Activated CD4-positive, alpha-beta memory T cell treated with anti-CD3 and anti-CD28 coated beads, Interleukin-2, amount 10 ng/mL, durations not matched to agents 7 days and 5 days (primary cell): ENCODE measurements at places on chromosomes 3 and 15.

- DNase-seq = no peak
Observed at GRCh38 chr15:41666353-41666920, 6.2 kb downstream of the MGA start.

DNA sequence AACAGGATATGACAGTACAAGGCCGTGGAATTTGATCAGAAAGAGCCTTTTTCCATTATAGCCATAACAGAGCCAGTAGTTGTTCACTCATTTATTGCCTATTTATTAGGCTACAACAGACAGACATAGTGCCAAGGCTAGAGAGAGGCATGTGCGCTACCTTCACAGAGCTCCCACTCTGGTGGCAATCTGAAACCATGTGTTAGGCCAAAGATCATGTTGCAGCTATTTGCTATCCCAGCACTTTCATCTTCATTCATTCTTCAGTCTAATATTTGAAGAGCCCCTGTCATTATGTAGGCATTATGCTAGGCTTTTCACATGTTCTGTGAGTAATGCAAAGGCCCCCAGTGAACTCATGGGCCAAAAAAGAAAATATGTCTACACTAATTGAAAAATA is 404.8 kb downstream of the IGSF11 start:
- no peak for DNase-seq

GRCh38 chr3:20097015-20097414 is 56.8 kb downstream of the KAT2B start:
- DNase-seq = no peak

GRCh38 chr3:157520485-157521150 is 17.4 kb upstream of the VEPH1 start:
- no peak for DNase-seq

GRCh38 chr3:126317029-126317996 is 39.9 kb downstream of the KLF15 start:
- no peak for DNase-seq

GRCh38 chr15:83082730-83083386 is 15.8 kb upstream of the BTBD1 start:
- no peak for DNase-seq

DNA sequence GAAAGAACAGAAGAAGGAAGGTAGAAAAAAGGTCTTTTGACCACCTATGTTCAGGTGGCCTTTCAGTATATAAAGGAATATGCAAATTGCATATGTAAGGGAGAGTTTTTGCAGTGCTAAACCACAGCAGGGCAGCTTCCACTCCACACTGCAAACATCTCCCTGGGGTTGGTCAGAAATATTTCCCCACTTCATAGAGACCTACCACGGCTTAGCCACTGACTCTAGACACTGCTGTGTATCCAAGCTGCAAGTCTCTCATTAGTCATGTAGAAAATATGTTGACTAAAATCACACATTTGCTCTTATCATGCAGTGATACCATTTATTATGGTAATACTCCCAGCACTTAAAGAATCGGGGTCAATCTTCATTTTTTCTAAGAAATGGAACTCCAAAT is 214.9 kb upstream of the NR2F2 start:
- DNase-seq = no peak

GRCh38 chr3:180048840-180049239 is 12.1 kb upstream of the PEX5L start:
- DNase-seq = no peak

GRCh38 chr3:115022835-115023398 is 124.2 kb downstream of the ZBTB20 start:
- DNase-seq = no peak

GRCh38 chr15:49831206-49831965 is 210.5 kb downstream of the DTWD1 start:
- no peak for DNase-seq

- no peak for DNase-seq
Observed at GRCh38 chr15:50083424-50084025, 35.5 kb downstream of the ATP8B4 start.

- no peak for DNase-seq
Observed at GRCh38 chr15:77416148-77416455, 3.8 kb downstream of the PEAK1 start.

DNA sequence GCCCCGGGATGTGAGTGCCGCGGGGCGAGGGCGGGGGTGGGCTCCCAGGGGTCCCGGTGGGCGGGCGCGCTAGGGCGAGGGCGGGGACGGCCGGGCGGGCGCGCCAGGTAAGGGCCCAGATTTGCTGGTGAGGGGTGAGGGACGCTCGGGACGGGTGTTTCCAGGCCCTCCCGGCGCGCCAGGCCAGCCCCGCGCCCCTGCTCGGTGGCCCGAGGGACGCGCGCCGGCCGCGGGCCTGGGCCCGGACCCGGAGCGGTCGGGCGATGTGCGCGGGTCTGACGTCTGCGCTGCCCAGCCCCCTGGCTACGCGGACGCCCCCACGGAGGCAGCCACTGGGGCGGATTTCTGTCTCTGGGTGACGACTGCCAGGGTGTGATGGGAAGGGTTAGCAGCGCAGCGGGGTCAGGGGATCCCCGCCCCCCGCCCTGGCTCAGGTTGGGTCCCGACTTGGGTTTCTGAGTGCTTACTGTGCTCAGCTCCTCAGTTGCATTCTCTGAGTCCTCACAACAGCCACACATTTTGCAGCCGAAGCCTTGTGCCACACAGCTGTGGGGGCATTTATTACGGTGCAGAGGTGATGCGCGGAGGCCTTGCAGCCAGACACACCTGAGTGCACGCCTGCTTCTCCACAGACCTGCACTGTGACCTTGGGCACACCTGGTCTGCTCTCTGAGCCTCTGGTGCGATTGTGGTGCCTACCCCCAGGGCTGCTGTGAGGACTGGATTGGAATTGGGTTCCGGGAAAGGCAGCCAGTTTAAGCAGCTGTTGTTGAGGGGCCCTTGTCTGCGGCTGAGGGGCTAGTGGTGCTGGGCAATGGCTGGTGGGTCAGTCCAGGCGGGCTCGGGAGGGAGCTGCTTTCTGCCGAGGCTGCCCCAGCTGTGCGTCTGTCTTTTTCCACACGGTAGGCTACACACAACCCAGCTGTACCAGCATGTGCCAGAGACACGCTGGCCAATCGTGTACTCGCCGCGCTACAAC is 523 bp downstream of the HDAC11 start:
- DNase-seq = peak; percentile 39

DNA sequence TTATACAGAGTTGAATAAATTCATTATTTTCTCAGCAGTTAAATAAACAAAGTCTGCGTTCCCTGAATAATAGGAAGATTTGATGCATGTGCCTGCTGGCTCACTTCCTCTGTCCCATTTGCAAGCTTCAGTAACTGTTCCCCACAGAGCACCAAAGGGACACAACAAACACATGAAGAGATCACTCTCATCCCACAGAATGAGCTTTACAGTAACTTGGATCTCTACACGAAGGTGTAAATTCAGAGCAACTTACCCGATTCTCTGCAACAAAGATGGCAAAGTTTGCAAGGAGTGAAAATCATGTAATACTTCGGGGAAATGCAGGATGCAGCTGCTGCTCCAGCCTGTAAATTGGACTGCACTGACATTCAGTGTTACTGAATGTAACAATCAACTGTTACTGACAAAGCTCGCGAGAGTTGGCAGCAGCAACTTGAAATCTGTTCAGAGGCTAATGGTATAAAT is at the start of gene BCHE:
Gene BCHE, minus strand, starts transcription at position 366 of the 468 bp plus-strand sequence. CDS start 6,390 bp downstream, outside the sequence.
- DNase-seq = no peak

DNA sequence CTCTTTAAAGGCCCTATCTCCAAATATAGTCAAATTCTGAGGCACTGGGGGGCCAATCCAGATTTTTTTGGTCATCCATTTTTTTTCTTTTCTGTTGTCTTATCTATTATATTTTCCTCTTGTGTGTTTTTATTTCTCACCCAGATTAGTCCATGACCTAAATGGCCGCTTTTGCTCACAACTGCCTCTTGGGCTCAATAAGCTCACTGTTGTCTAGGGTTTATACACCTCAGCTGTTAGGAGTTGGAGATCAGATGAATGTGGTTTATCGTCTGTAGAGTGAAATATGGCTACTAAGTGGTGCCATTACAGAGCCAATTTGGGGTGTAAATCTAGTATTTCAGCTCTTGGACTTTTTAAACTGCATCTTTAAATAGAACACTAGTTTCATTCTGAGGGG is 173.3 kb downstream of the GHSR start:
- DNase-seq = no peak

- DNase-seq = peak; percentile 21
Observed at GRCh38 chr15:66841953-66842681, 140.1 kb downstream of the SMAD6 start.

DNA sequence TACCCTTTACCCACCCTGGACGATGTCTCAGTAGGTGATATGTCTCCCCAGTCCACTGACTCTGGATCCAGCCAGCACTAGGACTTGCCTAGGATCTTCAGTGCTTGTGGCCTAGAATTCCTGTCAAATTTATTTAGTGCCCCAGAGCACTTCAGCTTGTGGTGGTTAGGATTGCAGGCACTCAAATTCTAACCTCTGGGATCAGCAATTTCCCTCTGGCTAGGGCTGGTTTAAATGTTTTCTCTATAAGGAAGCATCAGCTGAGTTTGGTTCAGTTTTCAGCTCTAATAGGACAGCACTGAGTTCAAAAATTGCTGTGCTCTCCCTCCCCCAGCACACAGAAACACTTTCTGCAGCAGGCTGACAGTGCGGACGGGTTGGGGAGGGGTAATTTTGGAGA is 8.1 kb downstream of the OR5H6 start:
- DNase-seq = no peak

GRCh38 chr3:31613654-31614053 is 80.9 kb downstream of the STT3B start:
- no peak for DNase-seq

GRCh38 chr3:145843561-145843960 is 317.4 kb downstream of the PLOD2 start:
- DNase-seq = no peak

- DNase-seq = no peak
Observed at GRCh38 chr3:122094125-122094524, 39.0 kb downstream of the CD86 start.

DNA sequence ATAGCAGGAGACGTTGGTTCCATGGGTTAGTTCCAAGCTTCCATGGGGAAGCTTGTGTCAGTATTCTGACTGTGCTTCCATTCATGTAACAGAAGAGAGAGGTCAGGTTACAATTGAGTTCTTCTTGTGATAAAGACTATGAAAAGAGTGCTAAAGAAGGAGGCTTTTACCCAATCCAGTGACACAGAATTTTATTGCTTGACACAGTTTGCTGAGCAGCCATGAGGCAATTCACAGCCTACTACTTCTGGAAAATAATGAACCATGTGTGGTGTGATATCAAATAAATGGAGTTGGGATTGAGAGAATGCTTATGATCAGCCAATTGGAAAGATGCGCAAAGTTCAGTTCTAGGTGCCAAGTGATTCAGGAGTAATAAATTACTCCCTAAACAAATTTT is 233.4 kb downstream of the LSAMP start:
- no peak for DNase-seq

DNA sequence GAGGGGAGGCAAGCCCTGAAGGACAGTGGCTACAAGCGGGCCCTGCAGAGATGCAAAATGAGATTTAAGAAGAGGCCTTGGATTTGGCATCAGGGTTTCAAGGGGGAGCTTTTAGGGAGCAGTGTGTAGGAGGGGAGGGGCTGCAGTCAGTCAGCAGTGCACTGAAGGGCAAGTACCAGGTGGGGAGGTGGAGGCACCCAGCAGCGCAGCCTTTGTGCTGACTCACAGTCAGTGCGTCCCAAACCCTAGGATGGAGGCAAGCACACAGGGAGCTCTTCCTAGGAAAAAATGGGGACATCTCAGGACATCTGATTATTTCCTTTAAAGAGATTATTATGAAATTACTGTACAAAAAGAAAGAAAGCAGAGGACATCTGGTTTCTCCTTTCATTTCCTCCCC is 80.0 kb downstream of the AAGAB start:
- DNase-seq = no peak

DNA sequence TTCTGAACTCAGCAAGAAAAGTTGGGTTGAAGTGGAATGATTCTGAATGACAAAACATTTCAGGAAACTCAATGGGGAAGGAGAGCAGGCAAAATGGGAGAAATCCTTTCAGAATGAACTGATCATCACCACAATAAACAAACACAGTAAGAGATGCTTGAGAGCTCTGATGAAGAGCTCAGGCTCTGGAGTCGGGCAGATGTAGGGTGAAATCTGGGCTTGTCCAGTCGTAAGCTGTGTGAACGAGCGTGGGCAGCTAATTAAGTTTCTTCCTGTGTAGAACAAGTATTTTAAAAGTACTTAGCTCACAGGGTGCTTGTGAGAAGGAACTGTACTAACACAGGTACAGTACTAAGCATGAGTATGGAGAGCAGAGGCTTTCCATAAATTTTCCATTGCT is 406.2 kb downstream of the FOXP1 start:
- no peak for DNase-seq

DNA sequence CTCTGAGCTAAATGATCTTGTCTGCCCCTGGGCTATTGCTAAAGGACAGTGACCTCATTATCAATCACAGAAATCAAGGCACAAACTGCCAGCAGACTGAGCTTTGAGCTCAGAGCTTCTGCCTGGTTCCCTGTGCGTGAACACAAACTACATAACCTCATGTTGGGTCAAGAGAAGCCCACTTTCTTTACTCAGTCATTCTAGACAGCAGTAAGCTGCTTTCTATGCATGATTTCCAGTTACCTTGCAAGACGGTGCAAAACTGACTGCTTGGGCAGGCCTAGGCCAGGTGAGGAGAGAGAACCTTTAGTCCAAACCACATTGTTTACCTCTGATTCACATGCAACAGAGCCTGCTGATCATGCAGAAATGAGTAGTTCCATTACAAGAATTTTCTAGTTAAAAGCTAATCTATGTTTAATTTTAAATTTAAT is 75.1 kb downstream of the ARRDC4 start:
- DNase-seq = no peak

DNA sequence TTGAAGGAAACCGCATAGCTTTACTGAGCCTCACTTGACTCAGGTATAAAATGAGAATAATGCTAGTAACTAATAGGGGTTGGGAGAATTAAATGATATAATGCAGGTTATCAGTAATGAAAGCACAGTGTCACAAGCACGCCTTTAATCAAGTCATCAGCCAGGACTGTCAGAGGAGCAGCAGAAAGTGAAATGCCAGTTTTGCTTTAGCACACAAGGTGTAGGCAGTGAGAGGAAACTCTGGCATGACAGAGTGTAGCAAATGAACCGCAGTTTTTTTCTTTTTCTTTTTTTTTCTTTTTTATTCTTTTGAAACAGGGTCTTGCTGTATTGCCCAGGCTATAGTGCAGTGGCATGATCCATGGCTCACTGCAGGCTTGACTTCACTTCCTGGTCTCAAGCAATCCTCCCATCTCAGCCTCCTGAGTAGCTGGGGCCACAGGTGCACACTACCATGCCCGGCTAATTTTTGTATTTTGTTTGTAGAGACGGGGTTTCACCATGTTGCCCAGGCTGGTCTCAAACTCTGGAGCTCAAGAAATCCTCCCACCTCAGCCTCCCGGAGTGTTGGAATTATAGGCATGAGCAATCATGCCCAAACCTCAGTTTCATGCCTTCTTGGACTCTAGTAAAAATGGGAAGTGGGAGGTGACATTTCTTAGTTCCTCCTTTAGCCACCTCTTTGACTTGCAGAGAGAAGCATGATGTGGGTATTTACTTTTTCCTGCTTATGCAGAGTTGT is 9.7 kb upstream of the SCAANT1 start:
- DNase-seq = no peak

GRCh38 chr3:17151598-17152373 is 267.0 kb downstream of the PLCL2 start:
- peak; percentile 95 for DNase-seq
